ENCODE measurements at places on chromosomes 5 and 9.

- DNase-seq: no peak
Measured at GRCh38 chr9:87753313-87753712, 27.4 kb downstream of the CTSL start.

GRCh38 chr5:73378070-73378469 is 70.5 kb downstream of the FOXD1 start:
- DNase-seq: no peak

- DNase-seq: no peak
Measured at GRCh38 chr9:87581513-87581912, 83.8 kb downstream of the DAPK1 start.

DNA sequence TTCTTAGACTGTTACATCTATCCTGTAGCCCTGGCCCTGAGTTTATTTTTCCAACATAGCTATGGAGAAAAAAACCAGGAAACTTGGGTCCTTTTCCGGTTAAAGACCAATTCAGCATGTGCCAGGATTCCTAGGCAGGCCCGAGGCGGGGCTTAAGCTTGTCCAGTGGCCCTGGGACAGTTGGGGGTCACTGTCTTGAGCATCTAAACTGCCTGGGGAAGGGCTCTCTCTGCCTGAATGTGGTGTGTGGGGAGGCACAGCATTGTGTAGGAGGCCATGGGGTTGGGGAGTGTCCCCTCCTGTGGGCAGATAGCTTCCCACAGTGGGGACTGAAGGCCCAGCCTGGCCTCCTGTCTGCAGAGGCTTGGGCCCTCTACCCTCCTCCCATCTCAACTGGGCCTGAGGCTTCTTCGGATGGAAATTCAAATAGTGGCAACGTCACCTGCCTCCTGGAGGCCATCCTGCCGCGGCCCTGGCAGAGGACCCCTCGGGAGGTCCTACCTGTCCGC is 88.8 kb downstream of the PHF2 start:
- DNase-seq: no peak

DNA sequence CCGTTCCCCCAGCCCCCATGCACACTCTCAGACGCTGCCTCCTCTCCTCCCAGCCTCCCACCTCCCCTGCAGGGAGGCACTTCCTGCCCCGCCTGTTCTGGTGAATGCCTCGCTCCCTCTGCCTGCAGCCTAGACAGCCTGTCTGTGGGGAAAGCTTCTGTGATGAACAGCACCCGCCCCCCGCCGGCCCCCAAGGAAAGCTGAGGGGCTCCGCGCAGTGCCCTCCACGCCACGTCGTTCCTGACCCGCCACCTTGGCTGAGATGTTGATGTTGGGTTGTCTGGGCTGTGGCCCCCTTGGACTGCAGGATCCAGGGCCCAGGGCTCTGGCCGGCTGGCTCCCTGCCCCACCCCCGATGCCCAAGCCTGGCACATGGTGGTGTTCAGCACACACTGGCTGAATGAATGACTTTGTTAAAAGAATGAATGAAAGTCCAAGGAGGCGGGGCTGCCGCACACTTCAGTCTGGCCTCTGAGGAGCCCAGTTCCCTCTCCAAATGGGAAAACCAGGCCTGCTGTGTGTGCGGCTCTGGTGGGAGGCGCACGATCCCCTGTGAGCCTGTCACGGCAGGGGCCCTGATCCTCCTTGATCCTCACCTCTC is 2.1 kb upstream of the MYMK start:
- no peak for DNase-seq

- DNase-seq: no peak
Measured at GRCh38 chr5:109335114-109335513, 74.7 kb downstream of the PJA2 start.

DNA sequence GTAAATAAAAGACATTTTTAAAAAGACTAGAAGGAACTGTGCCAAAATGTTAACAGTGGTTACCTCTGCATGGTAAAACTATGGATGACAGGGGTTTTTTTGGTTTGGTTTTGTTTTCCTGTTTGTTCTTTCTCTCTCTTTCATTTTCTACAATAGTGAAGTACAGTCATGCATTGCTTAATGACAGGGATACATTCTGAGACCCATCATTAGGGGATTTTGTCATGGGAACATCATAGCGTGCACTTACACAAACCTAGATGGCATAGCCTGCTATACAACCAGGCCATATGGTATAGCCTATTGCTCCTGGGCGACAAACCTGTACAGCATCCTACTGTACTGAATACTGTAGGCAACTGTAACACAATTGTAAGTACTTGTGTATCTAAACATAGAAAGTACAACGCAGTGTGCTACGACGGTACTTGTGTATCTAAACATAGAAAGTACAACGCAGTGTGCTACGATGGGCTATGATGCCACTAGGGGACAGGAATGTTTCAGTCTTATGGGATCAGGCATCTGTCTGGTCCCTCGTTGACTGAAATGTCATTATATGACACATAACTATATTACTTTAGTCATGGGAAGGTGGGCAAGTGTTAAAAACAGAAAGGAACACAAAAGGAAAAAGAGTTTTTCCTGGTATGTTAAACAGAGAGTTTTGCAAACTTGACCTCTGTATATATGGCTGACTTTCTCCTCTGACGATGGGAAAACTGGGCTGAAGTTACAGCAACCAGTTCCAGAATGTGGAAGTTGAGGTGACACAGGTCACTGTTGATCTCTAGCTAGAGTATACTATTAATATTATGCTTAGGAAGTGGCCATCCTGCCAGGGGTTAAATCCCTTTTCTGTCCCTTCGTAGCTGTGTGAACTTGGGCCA is 7.4 kb upstream of the ADAM19 start:
- DNase-seq: no peak

- DNase-seq: no peak
Measured at GRCh38 chr9:116116393-116116792, 37.2 kb upstream of the PAPPA start.

GRCh38 chr5:42825422-42826148 is 13.9 kb upstream of the SELENOP start:
- DNase-seq: no peak

- DNase-seq: no peak
Measured at GRCh38 chr5:149205625-149206523, 64.6 kb downstream of the ABLIM3 start.

DNA sequence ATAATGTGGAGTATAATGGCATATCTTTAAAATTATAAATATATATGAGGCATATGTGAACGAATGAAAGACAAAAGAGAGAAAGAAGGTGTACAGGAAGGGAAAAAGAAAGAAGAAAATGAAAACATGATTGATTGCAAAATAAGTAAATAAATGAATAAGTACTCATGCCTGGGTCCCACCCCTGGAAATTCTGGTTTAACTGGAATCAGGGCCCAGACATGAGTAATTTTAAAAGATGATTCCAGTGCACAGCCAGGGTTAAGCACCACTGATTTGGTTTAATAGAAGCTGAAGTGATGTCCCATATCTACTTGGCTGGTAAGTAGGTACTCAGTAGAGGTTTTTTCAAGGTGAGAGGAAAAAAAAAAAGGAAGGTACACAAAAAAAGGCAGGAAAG is 34.0 kb upstream of the HOMER1 start:
- DNase-seq: no peak

- DNase-seq: no peak
Measured at GRCh38 chr9:121376214-121376830, 6.3 kb upstream of the STOM start.

- DNase-seq: no peak
Measured at GRCh38 chr9:113906411-113907110, 30.5 kb downstream of the ZNF618 start.

DNA sequence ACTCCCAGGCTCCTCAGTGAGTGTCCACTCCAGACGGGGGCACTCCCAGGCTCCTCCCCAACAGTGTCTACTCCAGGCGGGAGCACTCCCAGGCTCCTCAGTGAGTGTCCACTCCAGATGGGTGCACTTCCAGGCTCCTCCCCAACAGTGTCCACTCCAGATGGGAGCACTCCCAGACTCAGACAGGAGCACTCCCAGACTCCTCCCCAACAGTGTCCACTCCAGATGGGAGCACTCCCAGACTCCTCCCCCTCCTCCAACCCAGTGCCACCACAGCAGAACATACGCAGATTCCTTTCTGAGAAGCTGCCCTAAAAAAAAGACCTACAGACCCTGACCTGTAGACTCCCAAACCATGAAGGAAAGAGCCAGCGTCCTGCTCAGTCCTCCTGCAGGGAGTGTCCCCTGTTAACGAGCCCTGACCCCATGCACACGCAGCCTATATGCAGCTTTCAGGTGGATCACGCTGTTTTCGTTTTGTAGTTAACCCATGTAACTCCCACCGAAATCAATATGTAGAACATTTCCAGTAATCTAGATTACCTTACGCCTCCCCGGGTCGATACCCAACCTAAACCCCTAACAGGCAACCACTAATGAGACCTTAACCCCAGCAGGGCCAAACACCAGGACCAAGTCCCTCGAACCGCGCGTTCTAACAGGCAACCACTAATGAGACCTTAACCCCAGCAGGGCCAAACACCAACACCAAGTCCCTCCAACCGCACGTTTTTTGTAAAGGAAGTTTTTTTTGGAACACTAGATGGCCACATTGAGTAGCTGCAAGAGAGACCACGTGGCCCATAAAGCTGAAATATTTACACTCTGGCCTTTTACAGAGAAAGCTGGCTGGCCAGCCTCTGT is 15.7 kb downstream of the PNPLA7 start:
- no peak for DNase-seq

GRCh38 chr5:150626853-150627276 is 13.6 kb upstream of the SYNPO start:
- no peak for DNase-seq

DNA sequence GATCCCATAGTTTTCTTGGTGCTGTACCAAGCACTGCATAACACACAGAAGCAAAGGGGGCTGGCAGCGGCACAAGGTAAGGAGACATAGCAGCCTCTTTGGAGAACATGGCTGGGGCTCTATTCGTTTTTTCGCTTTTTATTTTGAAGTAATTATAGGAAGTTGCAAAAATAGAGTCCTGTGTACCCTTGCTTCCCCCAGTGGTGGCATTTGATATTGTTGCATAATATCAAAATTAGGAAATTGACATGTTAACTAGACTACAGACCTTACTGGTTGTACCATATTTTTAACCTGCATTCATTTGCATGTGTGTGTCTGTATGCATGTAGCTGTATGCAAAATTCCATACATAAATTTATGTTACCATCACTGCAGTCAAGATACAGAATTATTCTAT is 6.6 kb upstream of the UBQLN1 start:
- DNase-seq: no peak

DNA sequence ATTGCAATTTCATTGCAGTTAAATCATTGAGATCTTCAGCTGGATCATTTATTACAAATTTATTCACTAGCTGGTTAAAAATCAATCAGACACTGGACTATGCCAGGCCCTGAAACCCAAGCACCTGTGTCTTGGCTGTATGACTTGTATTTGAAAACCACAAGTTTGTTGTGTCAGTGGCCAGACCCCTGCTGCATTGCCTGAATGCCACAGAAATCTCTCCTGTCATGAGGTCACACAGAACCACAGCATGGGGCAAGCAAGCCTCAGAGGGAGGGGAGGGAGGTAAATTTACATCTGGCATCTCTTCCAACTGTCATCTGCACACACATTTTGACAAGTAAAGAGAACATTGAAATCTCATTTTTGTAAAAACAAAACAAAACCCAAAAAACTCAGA is 90.0 kb downstream of the ARRDC3 start:
- no peak for DNase-seq

- no peak for DNase-seq
Measured at GRCh38 chr9:89052470-89053097, 61.3 kb downstream of the S1PR3 start.

DNA sequence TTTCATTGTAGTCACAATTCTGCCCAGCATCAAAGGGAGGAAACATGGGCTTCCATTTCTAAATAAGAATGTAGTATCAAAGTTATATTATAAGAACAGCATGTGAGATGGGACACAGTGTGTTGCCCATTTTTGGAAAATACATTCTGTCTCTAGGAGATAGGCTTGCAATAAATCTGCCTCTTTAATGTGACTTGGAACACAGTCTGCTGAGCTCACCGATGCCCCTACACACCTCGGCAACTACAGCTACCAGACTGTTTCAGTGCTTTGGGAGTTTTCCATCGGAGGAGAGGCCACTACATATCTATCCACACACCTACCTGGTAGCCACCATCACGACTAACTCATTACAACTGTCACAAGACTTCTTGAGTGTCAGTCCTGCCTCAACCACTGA is 18.9 kb upstream of the FCHO2 start:
- no peak for DNase-seq
